Stimulated activated CD8-positive, alpha-beta memory T cell treated with anti-CD3 and anti-CD28 coated beads, Interleukin-2, amount 100 ng/mL, for 1 hour (primary cell): ENCODE measurements at places on chromosomes 11 and 22.

DNA sequence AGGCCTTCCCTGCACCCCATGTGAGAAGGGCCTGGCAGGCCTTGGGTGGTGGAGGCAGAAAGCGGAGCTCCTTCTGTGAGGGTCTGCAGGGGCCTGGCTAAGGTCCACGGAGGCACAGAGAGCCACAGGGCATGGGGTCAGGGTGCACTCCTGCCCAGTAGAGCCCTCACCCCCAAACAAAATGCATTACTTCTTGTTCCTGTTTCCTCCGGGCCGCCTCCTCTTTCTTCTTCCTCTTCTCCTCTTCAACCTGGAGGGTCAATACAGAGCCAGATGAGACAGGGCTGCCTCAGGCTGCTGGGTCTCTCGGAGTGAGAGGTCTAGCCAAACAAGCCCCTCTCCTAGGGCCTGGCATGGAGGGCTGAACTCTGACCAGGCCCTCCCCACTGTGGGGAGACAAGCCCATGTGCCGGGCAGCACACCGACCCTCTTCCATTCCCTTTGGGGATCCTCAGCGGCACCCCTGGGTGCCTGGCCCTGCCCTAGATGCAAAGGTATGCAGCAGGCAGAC, 10.3 kb upstream of the NAP1L4 start:
- no peak for DNase-seq

DNA sequence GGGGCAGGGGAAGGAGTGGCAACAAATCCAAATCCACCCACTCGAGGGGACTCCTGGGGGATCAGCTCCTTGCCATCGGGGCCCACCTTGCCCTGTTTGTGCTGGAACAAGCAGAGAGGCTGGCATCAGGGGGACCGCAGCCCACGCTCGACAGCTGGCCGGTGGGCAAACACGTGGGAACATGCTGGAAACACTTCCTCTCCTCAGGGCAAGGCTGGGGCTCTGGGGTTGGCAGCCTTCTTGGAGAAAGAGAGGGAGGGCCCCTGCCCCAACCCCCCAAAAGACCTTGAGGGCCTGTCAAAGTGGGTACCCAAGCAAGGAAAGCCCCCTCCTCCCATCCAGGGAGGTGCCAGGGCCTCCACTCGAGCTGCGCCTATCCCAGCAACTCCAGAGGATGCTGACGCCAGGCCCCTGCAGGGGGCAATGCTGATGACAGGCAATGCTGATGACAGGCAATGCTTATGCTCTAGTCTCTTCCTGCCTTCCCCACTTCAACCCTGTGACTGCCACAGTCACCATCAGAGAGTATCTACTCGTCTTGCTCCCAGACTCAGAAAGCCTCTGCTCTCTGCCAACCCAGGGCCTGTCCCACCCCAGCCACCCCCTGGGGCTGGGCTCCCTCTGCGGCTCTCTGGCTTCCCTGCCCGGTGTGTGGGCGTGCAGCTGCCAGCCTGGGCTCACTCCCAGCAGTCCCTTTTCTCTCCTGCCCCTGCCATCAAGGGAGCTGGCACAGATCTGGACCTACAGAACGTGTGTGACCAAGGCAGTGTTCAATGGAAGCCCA, 6.0 kb downstream of the ESS2 start:
- DNase-seq = no peak

GRCh38 chr11:2763984-2764383, 64.2 kb upstream of the KCNQ1OT1 start:
- DNase-seq = no peak

GRCh38 chr11:8544807-8545206, 49.2 kb downstream of the STK33 start:
- no peak for DNase-seq

- no peak for DNase-seq
Measured at GRCh38 chr11:47332791-47333525, 19.5 kb downstream of the MYBPC3 start.

GRCh38 chr22:32701034-32701433, 100.5 kb upstream of the TIMP3 start:
- no peak for DNase-seq

DNA sequence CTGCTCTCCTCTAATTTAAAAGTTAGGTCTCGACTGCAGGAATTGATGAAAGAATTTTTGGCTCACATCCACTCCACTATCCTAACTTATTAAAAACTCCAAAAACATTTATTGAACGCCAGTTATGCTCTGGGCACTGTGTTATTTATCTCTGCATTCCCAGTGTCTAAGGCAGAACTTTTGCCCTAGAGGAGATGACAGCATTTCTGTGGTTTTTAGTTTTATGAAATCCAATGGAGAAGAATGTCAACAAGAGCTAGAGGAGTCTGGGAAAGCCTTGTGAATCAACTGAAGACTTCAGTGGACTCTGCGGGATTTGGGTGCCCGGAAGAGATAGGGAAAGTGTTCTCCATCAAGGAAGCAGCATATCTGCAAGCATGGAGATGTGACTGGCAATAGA, 217.0 kb upstream of the PGR start:
- DNase-seq = no peak

GRCh38 chr11:16301462-16301861, 54.9 kb downstream of the SOX6 start:
- DNase-seq = no peak

GRCh38 chr11:28529046-28529445, 420.9 kb downstream of the METTL15 start:
- DNase-seq = no peak

- no peak for DNase-seq
Measured at GRCh38 chr11:17479284-17480214, 2.9 kb upstream of the ABCC8 start.

- DNase-seq = no peak
Measured at GRCh38 chr11:66443602-66444001, 5.0 kb upstream of the MRPL11 start.
